Upper lobe of left lung (tissue), 6 donors: ENCODE measurements at places on chromosomes 1 and 21. TPM values are rescaled to one million over a fixed set of nuclear protein-coding genes. Genes with fewer than 3 reads are reported as not detected.

Gene NOS1AP
- total RNA-seq: 5.3 TPM

Gene F13B
- not detected for total RNA-seq

Gene SLC5A3
- 16.8 TPM for total RNA-seq

Gene GJA8
- total RNA-seq: not detected

Gene FMO5
- total RNA-seq: 154 TPM

Gene CHIA
- 207 TPM for total RNA-seq

Gene OR14K1
- total RNA-seq: not detected

Gene RHEX
- 1.4 TPM for total RNA-seq

Gene NUDT17
- total RNA-seq: 2.1 TPM

Gene ARID1A
- total RNA-seq: 61.3 TPM

Gene SLC30A2
- total RNA-seq: 0.09 TPM

Gene ILF2
- 99.2 TPM for total RNA-seq

Gene NHLH1
- 0.33 TPM for total RNA-seq

Gene CDC14A
- 9.6 TPM for total RNA-seq

Gene FAAP20
- 30.7 TPM for total RNA-seq

Gene SMPDL3B
- 23.7 TPM for total RNA-seq
